ENCODE measurements at places on chromosomes 12 and 14. TPM values are rescaled to one million over a fixed set of nuclear protein-coding genes. Genes with fewer than 3 reads are reported as not detected.

Gene BATF
- not detected for total RNA-seq

Gene NUAK1
- total RNA-seq = 22.6 TPM

Gene EXOC5
- 29.6 TPM for total RNA-seq

Gene DAO
- not detected for total RNA-seq

Gene ABCC9
- 9.6 TPM for total RNA-seq

Gene IRAK3
- 8.8 TPM for total RNA-seq

Gene KIF26A
- 5.8 TPM for total RNA-seq

Gene TAS2R19
- total RNA-seq = 9.3 TPM

Gene KLRD1
- total RNA-seq = 0.72 TPM

Gene NPFF
- total RNA-seq = not detected

All from suprapubic skin (tissue), 4 donors.